ENCODE measurements at places on chromosomes 5 and 9. TPM values are rescaled to one million over a fixed set of nuclear protein-coding genes. Genes with fewer than 3 reads are reported as not detected.

DMRTA1 gene
- total RNA-seq, result 3.4 TPM

PCDHGC5 gene
- 0.26 TPM for total RNA-seq

ZNF879 gene
- total RNA-seq, result 2.3 TPM

DRD1 gene
- 0.19 TPM for total RNA-seq

ADRA1B gene
- total RNA-seq, result 1.3 TPM

FCN2 gene
- total RNA-seq, result not detected

PDE8B gene
- 1.4 TPM for total RNA-seq

LCN9 gene
- total RNA-seq, result not detected

IQGAP2 gene
- total RNA-seq, result 3.0 TPM

PPP3R2 gene
- not detected for total RNA-seq

CA9 gene
- total RNA-seq, result not detected

PROB1 gene
- total RNA-seq, result 0.95 TPM

WNT8A gene
- total RNA-seq, result not detected
